Nephron progenitor cell (in vitro differentiated cells): ENCODE measurements at places on chromosomes 4 and X.

DNA sequence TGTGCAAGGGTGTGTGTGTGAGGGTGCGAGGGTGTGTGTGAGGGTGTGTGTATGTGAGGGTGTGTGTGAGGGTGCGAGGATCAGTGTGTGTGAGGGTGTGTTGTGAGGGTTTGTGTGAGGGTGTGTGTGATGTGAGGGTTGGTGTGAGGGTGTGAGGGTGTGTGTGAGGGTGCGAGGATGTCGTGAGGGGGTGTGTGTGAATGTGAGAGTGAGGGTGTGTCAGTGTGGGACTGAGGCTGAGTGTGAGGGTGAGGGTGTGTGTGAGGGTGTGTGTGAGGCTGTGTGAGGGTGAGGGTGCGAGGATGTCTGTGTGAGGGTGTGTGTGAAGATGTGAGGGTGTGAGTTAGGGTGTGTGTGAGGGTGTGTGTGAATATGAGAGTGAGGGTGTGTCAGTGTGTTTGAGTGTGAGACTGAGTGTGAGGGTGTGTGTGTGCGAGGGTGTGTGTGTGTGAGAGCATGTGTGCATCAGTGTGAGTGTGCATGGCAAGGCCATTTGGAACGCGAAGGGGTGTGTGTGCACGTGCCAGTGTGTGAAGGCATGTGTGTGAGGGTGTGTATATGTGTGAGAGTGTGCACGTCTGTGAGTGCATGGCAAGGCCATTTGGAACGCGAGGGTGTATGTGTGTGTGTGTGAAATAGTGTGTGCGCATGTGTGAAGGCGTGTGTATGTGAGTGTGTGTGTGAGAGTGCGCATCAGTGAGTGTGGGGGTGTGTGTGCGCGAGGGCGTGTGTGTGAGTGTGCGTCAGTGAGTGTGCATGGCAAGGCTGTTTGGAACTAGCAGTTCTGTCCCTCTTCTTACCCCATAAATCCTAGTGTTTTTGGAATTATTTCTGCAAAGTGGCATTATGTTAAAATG is 69.8 kb downstream of the RGS12 start:
- no peak for DNase-seq

GRCh38 chr4:168646001-168646768 is 149.3 kb downstream of the PALLD start:
- no peak for DNase-seq

- no peak for DNase-seq
Observed at GRCh38 chrX:45849261-45849862, 648.7 kb upstream of the DIPK2B start.

DNA sequence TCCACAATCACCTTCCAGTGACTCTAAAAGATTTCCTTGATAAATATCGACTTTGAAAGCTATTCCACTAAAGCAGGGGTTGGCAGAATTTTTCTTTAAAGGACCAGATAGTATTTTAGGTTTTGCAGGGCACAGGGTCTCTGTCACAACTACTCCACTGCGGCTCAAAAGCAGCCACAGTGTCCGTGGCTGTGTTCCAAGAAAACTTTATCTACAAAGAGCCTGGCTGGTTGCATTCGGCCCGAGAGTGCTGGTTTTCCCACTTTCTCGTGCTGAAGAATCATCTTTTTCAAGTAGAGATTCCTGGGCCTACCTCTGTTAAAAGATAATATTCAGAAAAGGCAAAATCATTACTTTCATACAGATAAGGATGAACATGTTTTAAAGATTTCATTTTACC is 55.6 kb downstream of the TSPAN7 start:
- no peak for DNase-seq

- DNase-seq, result no peak
Observed at GRCh38 chr4:47784222-47784621, 53.6 kb downstream of the CORIN start.

- no peak for DNase-seq
Observed at GRCh38 chrX:53321230-53321942, 40.0 kb upstream of the IQSEC2 start.

DNA sequence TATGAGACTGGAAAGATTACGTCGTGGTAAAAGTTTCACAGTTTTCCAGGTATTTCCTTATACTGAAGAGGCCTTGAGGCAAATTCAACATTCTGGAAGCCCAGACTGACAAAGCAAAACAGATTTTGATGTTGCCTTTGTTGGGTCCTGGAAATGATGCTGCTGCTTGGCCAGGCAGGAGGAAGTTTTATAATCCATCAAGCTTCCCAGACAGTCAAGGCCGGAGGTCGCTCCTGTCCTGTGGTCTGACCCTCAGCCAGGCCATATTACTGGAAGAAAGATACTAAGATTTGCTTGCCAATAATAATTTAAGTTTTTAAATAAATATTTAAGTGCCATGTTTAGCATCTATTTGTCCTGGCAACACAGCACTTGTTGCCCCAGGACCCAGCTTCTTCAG is 63.4 kb downstream of the TAPT1 start:
- no peak for DNase-seq

GRCh38 chr4:87875191-87875590 is 42.4 kb downstream of the MEPE start:
- DNase-seq, result no peak

- DNase-seq, result no peak
Observed at GRCh38 chr4:23770011-23770410, 119.8 kb downstream of the PPARGC1A start.

DNA sequence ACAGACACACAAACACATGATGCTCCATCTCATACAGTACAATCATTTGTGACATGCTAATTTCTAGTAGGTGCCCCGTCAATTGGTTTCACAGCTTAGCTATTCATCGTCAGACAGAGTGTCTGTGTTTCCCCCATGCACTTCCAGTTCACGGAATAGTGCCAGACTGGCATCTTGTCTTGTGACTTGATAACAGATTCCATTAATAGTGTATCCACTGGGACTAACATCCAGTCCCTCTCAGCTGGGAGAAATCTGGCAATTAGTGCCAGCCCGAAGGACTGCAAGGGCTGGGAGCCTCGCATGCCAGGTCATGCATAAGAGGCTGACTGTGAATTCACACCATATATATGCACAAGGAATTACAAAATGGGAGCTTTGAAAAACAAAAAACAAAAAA is 20.2 kb upstream of the GATB start:
- no peak for DNase-seq

GRCh38 chrX:66053414-66053813 is 13.5 kb upstream of the VSIG4 start:
- DNase-seq, result no peak

- DNase-seq, result peak; percentile 56
Observed at GRCh38 chr4:174120446-174121295, 162.8 kb downstream of the FBXO8 start.

DNA sequence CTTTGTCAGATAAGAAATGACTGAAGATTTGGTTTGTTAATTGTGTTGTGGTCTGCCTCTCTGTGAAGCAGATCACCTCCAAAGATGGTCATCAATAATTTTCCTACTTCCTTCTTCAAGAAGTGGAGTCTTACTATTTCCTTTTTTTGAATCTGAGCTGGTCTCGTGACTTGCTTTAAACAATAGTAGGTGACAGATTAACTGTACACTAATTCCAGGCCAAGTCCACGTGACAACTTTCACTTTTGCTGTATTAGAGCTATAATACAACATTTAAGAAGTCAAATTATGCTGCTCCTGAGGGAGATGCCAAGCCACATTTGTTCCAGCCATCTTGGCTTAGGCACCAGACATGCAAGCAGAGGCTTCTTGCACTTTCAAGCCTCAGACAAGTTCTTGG is 393.8 kb upstream of the GRID2 start:
- DNase-seq, result no peak

DNA sequence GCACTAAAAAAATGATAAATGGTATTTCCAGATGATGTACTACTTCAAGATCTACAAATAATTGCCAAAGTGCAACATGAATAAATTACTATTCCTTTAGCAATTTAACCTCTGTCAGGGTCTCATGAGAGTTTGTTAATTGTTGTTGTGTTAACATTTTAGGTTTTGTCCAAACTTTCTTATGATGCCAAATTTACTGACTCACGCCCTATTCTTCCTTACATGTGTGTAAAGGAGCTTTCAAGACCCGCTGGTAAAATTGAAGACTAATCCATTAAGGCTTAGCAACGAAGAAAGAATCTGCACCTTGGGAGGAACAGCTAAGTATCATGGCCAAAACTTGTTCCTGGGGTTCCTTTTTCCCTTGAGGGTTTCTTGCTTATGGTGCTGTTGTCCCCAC is 252.7 kb upstream of the JADE1 start:
- DNase-seq, result no peak

DNA sequence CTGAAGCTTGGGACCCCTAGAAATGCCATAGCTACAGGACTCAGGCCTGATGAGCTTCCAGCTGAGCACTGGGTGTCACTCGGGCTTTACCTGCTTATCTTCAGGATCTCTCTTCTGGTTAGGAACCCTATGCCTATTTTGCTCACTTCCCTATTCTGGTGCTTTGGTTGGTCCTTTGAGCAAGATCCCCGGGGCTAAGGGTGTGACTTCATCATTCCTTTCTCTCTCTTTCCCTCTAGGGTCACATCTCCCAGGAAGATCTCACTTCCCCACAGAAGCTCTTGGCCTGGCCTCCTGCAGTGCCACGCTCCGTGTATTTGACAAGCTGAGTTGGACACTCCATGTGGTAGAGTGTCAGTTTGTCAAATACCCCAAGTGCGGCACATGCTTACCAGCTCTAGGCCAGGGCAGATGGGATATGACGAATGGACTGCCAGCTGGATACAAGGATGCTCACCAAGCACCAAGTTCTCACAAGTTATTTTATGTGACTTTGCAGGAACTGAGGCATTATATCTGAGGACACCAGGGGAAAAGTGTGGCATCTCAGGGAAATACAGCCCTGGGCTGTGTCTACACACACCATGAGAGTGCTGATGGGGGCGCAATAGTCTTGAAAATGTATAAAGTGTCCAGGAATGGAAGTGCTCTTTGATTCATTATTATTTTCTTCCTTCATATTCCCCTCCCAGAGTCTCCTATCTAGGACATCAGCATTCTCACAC is 21.1 kb downstream of the VSIG4 start:
- DNase-seq, result no peak

- peak; percentile 9 for DNase-seq
Observed at GRCh38 chrX:123422875-123423274, 238.8 kb downstream of the GRIA3 start.

DNA sequence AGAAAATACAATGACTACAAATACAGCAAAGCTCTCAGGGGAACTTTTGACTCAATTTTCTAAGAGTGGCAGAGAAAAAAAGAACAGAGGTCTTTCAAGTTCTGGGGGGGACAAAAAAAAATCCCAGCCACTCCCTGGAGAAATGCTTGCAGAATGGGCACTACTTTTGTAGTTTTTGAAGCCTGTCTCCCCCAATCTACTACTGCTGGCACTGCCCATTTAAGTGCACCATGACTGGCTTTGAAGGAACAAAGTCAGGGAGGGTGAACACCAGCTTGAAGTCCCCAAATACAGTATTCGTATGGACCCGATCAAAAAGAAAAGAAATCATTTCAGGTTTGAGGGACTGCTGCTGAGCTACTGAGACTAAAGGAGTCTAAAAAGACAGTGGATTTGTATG is 1824.4 kb downstream of the ARAP2 start:
- no peak for DNase-seq

GRCh38 chrX:3651277-3651676 is 62.2 kb downstream of the PRKX start:
- DNase-seq, result no peak

DNA sequence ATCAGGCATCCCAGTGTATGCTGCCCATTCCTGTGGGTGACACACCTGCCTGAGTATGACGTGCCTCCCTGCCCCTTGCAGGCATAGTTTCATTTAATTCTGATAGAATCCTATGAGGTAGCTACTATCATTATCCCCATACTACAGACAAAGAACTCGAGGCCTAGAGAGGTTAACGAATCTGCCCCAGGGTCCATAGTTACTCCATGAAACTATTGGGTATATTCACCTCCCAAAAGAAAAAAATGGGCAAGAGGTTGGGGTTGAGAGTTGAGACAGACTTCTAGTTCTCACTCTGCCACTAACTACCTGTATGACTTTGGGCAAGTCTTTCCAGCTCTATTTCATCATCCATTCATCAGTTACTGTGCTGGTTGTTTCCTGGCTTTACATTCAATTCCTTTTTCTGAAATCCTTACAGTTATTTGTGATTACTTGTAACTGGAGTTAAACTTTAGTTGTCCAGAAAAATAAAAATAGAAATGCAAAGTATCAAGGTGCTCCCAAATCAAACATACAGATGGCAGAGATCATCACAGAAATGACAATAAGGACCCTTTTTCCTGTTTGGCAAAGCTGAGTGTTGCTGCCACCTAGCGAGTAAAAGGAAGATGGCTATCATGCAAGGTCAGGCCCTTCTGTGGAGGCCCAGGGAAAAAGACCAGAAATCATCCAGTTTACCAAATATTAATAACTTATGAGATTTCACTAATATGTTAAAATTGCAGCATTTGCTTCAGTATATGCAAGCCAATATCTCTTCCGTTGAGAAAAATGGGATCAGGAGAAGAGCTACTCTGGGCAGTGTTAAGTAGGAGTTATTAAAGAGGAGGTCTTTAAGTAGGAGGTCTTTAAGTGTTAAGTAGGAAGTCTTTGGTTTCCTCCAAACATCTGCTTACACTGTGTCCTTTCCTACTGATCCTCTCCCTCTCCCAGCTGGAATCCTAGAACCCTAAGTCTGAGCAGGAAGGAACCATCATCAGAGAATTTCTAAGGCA is 17.1 kb upstream of the MAP7D3 start:
- peak; percentile 35 for DNase-seq

- DNase-seq, result no peak
Observed at GRCh38 chr4:148986951-148987350, 544.7 kb upstream of the NR3C2 start.

DNA sequence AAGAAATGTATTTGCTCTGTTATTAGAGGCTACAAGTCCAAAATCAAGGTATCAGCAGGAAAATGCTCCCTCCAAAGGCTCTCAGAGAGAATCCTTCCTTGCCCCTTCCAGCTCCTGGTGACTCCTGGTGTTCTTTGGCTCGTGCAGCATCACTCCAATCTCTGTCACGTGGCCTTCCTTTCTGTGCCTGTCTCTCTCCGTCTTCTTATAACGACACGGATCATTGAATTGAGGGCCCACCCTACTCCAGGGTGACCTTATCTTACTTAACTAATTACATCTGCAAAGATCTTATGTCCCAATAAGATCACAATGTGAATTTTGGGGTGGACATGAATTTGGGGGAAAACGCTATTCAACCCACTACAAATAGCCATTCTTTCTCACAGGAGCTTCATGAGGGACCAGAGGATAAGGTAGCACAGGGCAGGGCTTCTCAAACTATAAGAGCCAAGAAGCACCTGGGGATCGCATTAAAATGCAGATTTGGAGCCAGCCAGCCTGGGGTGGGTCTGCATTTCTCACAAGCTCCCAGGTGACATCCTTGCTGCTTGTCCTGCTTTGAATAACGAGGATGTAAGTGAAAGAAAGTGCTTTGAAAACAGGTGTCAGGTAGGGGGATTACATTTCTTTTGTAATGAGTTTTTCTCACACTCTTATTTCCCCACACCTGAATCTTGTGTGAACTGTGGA is 41.9 kb upstream of the APLN start:
- DNase-seq, result no peak

DNA sequence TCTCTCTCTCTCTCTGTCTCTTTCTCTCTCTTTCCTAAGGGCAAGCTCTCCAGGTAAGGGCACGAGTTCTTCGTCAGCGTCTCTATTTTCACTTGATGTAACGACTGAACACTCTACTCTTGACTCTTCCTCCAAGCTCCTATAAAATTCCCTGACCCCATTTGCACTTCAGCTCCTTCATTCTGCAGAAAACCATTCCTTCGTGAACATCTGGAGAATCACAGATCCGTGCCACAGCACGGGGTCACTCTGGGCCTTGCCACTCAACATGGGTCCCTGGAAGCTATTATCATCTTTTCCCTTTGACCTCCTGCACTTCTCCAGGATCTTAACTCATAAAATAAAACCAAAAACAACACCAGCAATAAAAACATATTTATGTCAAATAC is 112.0 kb upstream of the LNX1 start:
- DNase-seq, result no peak

- no peak for DNase-seq
Observed at GRCh38 chr4:11495291-11495690, 66.6 kb upstream of the HS3ST1 start.
